AG09319 (cell line): ENCODE measurements at places on chromosomes 11 and 22.

DNA sequence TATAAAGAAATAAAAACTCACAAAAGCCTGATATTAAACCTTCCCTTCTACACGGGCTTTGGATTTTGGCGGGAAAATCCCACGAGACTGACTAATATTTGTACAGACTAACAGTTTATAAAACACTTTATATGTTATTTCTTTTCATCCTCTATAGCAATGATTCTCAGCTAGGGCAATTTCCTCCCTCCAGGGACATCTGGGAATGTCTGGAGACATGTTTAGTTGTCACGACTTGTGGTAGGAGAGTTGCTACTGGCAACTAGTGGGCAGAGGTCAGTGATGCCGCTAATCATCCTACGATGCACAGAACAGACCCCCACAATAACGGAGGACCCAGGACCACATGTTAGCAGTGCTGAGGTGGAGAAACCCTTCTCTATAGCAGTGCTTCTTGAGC is 304.8 kb upstream of the PITPNB start:
- no peak for DNase-seq

GRCh38 chr22:26891429-26891828 is 234.0 kb downstream of the MIAT start:
- no peak for DNase-seq

GRCh38 chr11:61679296-61679695 is 895 bp upstream of the DAGLA start:
- DNase-seq: no peak

DNA sequence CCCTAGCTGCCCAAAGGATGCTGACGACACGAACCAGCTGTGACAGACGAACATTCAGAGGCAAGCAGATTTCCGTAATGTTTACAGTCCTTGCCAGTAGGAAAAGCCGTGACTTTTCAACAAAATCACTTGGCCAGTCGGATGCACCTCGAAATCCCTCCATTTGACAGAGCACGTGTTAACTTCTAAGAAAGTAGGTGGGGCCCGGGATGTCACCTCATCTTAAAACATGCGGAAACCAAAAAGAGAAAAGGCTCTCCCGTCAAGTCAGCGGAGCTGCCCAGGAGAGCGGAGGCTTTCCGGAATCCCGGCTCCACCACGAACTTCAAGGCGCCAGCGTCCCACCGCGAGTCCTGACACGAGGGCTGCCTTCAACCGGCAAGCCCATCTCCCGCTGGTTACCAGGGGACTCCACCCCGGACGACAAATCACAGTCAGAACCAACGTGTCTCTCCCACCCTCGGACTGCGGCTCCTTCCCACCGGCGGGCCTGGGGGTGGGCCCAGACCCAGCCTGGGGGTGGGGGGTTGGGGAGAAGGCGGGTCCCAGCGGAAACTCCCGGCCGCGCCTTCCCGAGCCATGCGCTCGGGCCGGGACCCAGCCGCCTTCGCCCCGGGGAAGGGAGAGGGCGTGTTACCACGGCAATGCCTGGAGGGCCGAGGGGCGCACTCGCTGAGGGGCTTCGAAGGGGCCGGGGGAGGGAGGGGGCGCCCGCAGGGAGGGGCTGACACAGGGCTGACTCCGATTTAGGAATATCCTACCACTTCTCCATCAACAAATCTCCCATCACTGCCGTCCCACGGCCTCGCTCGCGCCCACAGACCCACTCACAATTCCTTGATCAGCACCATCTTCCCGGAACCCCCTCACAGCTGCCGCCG is 475 bp downstream of the PITPNB start:
- no peak for DNase-seq

GRCh38 chr22:43528601-43529360 is 117.0 kb downstream of the MPPED1 start:
- DNase-seq: no peak

GRCh38 chr11:125874556-125875124 is 12.8 kb upstream of the HYLS1 start:
- DNase-seq: peak; percentile 20

DNA sequence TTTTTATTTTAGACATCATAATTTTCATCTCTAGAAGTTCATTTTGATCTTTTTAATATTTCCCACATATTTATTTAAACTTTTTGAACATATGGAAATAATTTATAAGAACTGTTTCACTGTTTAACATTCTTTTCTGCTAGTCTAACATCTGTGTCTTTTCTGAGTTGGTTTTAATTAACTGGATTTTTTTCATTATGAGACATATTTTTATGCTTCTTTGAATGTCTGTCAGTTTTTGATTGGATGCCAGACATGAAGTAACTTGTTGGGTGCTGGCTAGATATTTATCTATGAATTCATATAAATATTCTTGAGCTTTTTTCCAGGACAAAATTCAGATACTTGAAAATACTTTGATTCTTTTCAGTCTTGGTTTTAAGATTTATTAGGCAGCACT is 317.8 kb upstream of the NCAM1 start:
- no peak for DNase-seq

DNA sequence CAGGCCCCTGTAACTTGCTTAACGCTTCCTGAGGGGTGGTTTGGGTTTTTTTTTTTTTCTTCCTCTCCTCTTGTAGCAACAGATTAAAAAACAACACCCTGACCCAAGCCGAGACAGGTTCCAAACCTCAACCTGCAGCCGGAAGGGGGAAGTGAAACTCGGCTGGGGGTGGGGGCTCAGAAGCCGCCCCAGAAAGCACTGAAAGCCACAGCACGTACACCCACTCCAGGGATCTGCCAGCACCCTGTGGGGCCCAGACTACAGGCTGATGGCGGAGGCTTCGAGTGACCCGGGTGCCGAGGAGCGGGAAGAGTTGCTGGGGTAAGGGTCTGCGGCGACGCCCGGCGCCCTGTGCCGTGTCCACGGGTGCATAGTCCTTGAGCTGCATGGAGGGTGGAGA is at the start of gene LSP1:
TSS of gene LSP1 (plus strand) at position 208 of the 400 bp plus-strand sequence. CDS start at position 269, 61 bp downstream.
- DNase-seq: no peak

DNA sequence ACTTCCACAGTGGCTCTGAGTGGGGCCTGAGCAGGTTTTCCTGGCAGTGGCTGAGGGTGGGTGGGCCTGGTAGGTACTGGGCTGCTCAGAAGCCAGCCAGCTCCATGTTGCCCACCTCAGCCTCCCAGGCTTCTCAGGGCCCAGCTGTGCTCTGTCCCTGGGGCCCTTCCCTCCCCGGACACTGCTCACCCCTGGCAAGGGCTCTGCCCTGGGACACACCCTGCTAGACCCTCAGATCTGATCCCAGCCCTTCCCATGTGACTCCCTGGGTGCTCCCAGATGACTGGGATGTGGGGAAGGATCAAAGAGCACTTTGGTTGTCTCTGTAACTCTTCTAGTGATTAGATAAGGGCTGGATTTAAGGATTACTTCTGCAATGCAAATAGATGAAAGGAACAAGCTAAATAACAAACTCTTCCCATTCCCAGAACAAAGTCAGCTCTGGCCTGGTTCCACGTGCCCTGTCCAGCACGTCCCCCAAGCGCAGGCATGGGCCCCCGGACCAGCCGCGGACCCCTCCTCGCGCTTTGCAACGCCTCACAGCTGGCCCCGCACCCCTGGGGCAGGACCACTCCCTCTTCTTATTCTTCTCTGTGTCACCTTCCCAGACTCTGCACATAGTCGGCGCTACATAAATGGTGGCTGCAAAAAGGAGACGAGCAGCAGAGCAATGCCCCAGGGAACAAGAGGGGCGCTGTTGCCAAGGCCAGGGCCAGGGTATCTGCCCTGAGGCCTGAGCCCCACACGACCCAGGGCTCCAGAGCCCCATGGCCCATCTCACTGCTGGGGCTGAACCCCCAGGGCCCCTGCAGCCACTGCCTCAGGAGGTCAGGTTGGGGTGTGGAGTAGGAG is 5.7 kb upstream of the KRTAP5-6 start:
- DNase-seq: no peak

- no peak for DNase-seq
These were observed 1.4 kb upstream of the OR52W1 start for GRCh38 chr11:6197466-6198200.

GRCh38 chr11:46533396-46534100 is 60.3 kb downstream of the AMBRA1 start:
- no peak for DNase-seq

- peak; percentile 35 for DNase-seq
These were observed 19.3 kb upstream of the CKAP5 start for GRCh38 chr11:46865340-46865739.

DNA sequence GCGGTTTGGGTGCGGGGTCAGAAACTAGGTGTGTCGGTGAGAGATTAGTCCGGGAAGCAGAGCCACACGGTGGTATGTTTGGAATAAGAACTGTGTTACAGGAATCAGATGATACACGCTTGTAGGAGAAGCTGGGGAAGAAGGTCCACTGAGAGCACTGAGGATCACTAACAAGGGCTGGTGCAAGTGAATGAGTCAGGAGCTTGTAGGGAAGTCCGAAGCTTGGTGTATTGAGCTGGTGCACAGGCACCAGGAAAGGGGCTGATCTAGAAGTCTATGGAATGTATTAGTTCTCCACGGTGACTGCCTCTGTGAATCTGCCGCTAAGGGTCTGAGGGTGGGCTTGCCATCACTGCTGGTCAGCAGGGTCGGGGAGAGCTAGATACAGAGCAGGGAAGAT is 18.8 kb upstream of the GRK3 start:
- DNase-seq: no peak

DNA sequence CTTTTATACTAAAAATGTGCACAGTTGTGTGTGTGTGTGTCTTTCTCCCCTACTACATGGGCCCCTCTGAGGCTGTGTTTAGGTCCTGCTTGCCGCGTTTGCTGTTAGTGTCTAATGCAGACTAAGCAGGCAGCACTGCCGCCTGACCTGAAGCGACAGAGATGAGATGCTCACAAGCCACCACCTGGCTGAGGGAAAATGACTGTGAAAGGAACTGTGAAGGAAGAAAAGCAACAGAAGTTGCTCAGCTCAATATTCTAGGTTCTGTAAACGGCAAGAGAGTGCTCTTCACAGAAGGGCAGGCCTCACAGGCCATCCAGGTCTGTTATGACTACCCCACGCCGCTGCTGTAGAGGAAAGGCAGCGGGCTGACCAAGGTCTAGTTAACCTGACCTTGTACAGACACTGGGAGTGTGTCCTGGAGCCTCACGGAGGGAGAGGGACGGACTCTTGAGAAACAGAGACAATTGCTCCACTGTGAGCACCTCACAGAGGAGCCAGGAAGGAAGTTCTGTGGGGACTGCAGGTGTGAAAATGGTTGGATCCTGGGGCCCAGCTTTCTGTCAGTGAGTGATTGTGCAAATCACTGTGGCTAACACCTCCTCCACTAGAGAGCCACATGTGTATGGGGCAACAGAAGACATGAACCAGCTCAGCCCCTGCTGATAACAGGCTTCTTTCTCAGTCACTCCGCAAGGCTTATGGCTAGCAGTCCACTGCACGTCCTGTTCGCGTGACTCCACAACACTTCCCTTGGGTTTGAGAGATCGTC is 31.3 kb upstream of the YPEL1 start:
- DNase-seq: no peak

DNA sequence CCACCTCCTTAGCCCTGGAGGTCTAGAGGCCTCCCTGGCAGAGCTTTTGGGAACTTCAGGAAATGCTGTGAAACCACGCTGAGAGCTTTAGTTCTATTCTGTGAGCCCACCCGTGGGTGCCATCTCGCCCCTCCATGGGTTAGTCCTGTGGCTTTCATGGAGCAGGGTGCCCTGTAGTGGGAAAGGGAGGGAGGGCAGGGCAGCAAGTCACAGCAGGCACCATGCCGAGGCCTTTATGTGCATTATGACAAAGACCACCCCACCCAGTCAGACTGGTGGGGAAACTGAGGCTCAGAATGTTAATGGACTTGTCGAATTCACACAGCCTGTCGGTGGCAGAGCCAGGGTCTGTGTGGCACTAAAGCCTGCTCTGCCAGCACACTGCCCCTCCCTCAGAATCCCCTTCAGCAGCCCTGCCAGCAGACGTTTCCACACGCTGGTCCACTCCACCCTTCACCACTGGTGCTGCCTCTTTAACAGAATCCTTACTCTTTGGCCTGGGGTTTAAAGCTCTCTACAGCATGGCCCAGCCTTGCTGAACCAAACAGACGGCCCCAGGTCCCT is 13.4 kb downstream of the TMPRSS13 start:
- no peak for DNase-seq

DNA sequence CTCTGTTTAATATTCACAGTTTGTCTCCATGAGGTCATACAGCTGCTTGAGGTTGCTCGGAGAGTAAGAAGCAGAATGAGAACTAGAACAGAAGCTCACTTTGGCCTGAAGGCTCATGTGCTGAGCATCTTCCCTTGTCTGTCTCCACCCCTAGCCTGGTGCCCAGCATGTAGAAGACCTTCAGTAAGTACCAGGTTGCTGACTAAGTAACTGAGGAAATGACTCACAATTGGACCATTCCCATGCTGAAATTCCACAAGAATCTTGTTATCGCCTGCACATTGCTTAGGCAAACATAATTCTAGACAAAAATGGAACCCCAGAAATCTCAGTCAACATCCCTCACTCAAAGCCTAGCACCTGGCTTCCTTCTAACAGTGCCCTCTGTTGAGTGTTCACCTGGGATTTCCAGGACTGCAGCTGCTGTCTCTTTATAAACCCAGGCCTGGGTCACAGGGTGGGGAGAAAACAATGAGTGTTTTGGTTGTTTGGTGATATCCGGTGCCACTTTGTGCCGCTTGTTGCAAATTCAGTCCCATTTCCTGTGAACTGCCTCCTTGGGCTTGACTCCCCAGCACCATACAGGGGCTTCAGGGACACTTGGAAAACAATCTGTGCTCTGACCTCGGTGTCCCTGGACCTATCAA is 406.8 kb downstream of the ETS1 start:
- no peak for DNase-seq

DNA sequence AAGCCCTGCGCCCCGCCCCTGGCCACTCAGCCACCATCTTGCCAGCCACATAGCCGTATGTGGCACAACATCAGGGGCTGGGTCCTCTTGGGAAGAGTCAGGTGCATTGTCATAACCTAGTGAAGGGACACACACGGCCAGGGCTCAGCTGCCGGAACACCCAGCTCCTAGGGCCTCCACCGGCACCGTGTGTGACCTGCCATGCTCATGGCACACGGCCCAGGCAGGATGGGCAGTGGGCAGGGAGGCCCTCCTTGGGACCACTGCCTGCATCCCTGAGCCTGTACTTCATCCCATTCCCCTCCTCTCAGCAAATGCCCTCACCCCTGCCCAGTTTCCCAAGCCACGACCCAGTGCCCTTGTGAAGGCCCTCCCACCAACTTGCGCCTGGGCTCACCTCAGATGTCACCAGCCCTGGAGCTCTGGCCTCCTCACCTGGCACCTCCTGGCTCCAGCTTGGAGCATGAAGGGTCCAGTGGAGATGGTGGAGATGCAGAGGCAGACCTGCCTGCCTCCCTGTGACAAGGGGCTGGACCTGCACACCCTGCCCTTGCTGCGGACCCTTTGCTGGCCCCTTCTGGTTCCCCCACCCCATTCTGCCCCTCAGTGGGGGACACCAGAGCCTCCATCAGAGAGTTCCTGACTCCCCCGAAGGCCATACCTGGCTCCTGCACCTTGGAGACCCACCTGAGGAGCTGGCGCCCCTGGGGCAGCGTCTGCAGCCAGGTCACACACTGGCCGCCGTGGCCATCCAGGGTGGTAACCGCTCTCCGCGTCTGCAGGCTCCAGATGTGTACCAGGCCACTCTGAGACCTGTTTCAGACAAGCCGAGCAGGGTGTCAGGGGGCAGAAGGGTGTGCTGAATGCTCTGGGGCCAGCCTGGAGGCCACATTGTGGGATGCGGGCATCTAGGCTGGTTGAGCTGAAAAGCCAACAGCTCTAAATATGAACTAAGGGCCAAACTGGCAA is 34.5 kb downstream of the GNB1L start:
- no peak for DNase-seq
